Panc1 (cell line): ENCODE measurements at places on chromosomes 3 and 15.

DNA sequence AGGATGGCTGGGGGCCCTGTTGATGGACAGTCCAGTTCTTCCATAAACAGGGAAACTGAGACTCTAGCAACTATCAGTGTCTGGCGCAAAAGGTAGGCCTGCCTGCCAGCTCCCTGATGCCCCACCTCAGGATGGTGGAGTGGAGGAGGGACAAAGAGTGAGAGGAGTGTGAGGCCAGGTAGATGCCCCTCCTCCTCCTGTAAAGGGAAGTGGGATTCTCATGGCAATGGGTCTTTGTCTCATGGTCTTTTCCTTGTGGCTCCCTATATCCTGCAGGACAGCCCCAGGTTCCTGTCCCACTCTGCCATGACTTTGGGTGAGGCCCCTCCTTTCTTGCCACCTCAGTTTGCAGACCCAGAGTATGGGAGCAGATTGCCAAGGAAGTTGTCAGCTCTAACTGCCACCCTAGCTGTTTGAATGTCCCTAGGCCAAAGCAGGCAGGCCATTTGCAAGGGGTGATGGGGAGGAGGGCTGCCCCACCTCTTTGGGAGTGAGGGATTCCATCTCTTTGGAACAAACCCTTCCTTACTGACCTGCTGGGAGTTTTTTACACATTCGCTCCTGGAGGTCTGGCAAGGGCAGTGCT lies 2.8 kb upstream of the DNAH1 start:
- DNase-seq = no peak

- DNase-seq = peak; percentile 83
These were observed at the start of gene PCLAF for GRCh38 chr15:64381000-64381751. PCLAF (minus strand) TSS chr15:64381441; CDS start chr15:64381371, 70 bp downstream.

DNA sequence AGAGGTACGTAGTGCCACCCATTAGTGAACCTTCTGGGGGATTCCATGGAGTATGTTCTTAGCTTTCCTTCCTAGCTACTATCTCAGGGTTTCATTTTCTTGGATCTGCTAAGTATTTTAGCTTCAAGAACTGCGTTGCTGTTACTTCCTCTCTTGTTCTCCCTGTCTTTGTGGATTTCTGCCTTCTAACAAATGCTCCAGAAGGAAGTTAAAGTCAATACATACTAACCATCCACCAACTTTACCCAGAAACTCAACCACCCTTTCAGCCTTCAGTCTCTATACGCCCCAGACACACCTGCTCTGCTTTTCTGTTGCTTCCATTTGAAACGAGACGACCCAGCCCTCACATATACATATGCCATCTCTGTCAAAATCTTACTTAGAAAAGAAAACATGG lies 2.4 kb upstream of the KLF13 start:
- no peak for DNase-seq

DNA sequence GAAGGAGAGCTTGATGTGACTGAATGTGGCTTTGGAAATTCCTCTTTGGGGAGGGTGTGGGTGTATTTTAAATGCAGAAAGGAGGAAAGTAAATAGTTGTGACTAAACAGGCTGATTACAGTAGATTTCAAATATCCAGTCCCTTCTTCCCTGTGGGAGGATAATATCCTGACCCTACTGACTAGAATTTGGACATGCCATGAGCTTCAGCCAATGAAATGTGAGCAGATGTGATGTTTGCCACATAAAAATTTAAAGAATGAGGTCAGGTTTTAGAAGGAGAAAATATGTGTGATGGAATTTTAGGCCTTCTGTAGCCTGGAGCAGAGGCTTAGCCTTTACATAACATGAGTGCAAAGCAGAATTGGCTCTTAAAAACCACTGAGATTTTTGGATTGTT lies 1218.9 kb downstream of the ROBO2 start:
- DNase-seq = no peak

DNA sequence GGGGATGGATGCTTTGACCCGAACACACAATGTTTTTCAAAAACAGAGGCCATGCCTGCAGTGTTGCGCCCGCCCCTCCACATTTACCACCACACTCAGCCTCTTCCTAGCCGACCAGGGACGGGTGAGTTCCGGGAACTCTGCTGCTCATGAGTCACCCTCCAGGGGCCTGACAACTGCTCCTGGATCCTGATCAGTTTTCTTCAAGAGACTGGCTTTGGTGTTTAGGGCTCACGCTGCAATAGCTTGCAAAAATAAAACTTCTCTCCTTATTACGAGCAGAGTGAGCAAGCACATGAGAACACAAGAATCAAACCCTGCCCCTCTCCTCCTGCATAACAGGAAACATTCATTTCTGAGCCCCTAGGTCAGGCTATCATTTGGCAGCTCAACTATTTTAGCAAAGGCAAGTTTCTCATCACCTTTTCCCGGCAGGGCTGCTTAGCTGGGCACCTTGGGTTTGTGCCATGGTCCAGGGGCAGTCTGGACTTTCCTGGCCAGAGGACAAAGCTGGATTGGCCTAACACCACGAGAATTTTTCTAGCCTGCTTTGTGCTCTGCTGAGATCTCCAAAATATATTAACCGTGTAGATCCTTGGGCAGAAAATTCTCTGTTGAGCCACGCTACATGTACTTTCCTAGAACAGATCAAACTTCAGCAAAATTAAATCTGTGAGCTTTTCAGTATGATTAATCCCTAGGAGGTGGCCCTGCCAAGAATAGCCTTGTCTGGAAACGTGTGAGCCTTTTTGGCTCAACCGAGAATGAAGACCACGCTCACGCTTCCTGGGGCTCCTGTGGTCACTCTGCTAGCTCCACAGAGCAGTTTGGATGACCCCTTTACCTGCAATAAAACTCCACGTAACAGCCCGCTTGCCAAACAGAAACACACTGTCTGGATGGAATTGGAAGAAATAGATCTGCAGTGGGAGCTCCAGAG lies 52.7 kb upstream of the SPATA12 start:
- DNase-seq = no peak

DNA sequence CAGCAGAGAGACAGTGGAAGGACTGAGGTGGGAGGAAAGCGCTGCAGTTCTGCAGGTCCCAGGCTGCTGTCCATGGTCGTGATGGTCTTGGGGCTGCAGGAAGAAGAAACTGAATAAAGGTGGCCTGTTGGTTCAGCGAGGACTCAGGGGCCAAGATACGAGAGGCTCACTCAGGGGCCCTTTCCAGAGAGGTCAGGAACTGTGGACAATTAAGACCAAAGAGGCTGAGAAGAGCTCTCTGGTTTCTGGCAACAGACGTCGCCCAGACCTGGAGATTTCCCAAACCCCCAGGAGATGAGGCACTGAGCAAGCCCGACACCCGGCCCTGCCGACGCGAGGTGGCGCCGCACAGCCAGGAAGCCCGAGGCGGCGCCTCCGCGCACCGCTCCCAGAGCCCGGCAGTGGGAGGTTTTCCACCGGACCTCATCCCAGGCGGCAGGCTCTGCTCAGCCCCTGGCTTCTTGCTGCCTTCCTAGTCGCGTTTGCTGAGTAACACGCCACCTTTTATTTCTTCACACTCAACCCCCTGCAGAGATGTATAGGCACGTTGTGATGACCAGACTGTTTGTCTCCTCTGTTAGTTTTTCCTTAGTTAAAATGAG lies 56.4 kb upstream of the ARRDC4 start:
- DNase-seq = no peak

DNA sequence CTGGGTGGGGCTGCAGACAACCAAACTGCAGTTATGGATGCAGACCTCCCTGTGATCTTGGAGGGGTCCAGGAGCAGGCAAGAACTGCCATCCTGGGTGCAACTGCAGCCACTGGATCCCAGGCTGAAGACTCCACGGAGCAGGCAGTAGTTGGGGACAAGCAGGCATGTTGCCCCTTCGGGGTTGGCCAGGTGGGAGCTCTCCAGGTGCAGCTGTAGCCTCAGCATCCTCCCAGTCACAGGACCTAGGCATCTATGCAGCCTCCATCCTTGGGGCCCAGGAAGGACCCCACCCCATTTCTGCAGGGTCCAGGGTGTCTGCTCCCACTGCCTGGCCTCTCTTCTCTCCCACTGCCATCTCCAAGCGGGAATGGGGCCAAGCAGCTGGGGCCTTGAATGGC lies 322.2 kb upstream of the RBMS3 start:
- no peak for DNase-seq

- DNase-seq = no peak
These were observed 244.1 kb upstream of the TBL1XR1 start for GRCh38 chr3:177441276-177441812.

GRCh38 chr15:73936181-73936580 lies 9.9 kb downstream of the LOXL1 start:
- DNase-seq = no peak

DNA sequence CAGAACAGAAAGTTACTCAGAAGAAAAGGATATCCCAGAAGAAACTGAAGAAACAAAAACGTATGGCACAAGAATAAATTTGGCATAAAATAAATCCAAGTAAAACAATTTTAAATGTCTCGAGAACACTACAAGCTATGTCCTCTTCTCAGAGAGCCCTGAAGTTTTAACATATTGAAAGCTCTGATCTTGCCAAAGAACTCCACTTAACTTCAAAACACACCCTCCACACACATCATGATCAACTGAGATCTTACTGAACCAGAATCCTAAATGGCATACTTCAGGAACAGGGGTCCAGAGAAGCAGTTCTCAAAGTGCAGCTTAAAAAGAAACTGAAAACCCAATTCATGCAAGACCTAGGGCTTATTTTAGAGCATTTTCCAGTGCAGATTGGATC lies 194.3 kb downstream of the MAGI1 start:
- no peak for DNase-seq

GRCh38 chr3:109195815-109196214 lies 59.3 kb downstream of the C3orf85 start:
- DNase-seq = no peak

DNA sequence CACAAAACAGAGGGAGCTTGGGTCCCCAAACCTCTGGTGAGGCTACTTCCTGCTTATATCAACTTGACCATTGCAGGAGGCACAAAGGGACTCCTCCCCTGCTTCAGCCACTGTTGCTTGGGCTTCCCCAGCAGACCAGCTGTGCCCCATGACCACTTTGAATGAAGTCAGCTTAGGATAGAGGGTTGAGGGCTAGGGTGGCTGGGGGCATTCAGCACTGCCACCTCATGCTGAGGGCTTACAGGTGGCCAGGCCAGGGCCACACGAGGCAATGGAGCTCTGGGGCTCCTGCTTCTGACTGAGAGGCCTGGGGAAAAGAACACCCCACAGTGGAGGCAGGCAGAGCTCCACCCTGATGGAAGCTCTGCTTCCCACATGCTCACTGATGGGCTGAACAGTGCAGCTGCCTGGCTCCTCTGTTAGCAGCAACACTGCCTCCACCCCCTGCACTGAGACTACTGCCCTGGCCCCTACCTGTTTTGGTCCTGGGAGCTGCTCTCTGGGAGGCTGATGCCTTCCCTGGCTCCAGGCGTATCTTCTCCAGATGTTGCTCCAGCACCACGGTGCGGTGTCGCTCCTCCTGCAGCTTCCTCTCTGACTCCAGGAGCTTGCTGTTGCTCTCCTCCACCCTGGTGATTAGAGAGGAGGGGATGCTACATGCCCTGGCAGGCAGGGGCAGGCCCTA lies 10.2 kb upstream of the HHATL start:
- DNase-seq = no peak

DNA sequence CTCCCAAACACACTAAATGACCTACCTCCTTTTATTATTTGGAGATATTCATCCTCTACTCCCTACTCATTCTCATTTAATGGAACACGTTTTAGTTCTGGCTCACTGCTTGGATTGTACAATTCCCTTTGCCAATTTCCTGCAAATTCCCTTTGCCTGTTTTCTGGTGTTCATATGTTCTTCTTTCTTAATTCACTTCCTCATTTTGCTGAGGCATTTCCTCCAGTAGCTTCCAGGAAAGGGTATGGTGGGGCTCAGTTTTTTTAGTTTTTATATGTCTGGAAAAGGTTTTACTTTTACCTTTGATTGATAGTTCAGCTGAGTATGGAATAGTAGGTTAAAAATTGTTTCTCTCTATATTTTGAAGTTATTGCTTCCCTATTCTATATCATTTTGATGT lies 143.6 kb upstream of the GOLIM4 start:
- no peak for DNase-seq
